ENCODE measurements at places on chromosomes 6 and 20. TPM values are rescaled to one million over a fixed set of nuclear protein-coding genes. Genes with fewer than 3 reads are reported as not detected.

Gene TRERF1
- total RNA-seq, result 18.6 TPM

Gene TXNDC5
- 32.5 TPM for total RNA-seq

- H3K4me3 ChIP-seq, result no peak overlapping the region
- H3K27ac ChIP-seq, result no peak overlapping the region
- H3K27me3 ChIP-seq, result peaks cover 75% of the 10 kb centered on the region
- no peak for DNase-seq
- no peaks in the 10 kb centered on the region for H3K36me3 ChIP-seq
Observed at GRCh38 chr6:75201901-75202672, 3.8 kb downstream of the COL12A1 start.

DNA sequence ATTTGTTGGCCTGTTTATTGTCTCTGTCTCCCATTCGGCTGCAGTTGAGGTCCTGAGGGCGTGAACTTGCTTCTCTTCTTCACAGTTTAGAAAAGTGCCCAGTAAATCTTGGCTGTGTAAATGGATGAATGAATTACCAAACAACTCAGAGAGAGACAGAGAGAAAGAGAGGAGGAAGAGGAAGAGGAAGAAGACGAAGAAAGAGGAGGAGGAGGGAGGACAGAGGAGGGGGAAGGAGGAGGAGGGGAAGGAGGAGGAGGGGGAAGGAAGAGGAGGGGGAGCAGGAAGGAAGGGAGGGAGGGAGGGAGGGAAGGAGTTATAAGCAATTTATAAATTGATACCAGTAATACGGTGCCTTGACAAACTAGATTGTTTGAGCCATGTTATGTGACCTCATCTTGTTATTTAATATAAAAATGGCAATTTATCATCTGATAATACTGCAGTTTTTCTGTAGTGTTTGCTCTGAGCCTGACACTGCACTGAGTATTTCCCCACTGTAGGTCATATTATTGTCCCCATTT, 18.7 kb downstream of the HCK start:
- H3K36me3 ChIP-seq, result no peaks in the 10 kb centered on the region
- DNase-seq, result no peak
- no peak overlapping the region for H3K4me3 ChIP-seq

Gene AHI1
- 10.8 TPM for total RNA-seq

GRCh38 chr20:2227861-2228260, 67.9 kb upstream of the TGM3 start:
- no peaks in the 10 kb centered on the region for H3K36me3 ChIP-seq
- H3K27ac ChIP-seq, result no peak overlapping the region
- DNase-seq, result no peak
- no peak overlapping the region for H3K4me3 ChIP-seq
- no peaks in the 10 kb centered on the region for H3K27me3 ChIP-seq
- H3K4me1 ChIP-seq, result no peaks in the 10 kb centered on the region

DNA sequence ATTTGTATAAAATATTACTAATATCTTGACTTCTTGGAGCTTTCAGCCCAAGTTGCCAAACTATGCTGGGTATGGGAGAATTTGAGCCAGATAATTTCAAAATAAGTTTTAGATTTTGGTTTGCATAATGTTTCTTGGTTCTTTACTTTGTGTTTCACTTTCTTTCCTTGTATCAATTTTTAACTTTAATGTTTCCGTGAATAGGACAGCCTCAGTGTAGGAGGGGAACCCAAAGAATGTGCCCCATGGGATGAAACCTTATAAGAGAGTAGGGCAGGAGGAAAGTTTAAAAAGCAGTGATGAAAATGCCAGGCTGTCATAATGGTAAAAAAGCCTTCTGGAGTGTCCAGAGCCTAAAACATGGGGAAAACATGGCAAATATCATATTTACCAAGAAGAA, 252.4 kb upstream of the IRAK1BP1 start:
- no peak overlapping the region for H3K4me3 ChIP-seq
- no peak for DNase-seq
- no peaks in the 10 kb centered on the region for H3K36me3 ChIP-seq
- H3K4me1 ChIP-seq, result no peaks in the 10 kb centered on the region
- H3K27me3 ChIP-seq, result no peaks in the 10 kb centered on the region
- no peak overlapping the region for H3K27ac ChIP-seq

Gene ARG1
- not detected for total RNA-seq

GRCh38 chr20:50594231-50594590, 84.0 kb downstream of the PTPN1 start:
- H3K36me3 ChIP-seq, result peaks cover 4% of the 10 kb centered on the region
- H3K4me1 ChIP-seq, result no peaks in the 10 kb centered on the region
- no peaks in the 10 kb centered on the region for H3K27me3 ChIP-seq
- DNase-seq, result no peak

DNA sequence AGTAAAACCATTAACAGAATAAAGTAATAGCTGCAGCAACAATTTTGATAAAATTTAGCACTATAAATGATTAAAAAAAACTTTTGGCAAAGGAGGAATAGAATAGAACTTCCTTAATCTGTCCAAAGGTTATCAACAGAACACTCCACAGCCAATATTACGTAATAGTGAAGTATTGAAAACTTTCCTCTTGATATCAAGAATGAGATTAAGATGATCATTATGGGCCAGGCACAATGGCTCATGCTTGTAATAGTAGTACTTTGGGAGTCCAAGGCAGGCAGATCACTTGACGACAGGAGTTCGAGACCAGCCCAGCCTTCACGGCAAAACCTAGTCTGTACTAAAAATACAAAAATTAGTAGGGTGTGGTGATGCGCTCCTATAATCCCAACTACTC, 26.0 kb downstream of the SOBP start:
- DNase-seq, result no peak
- no peak overlapping the region for H3K4me3 ChIP-seq
- H3K4me1 ChIP-seq, result no peaks in the 10 kb centered on the region
- no peak overlapping the region for H3K27ac ChIP-seq
- H3K27me3 ChIP-seq, result peaks cover 14% of the 10 kb centered on the region

Gene GSTA3
- not detected for total RNA-seq

DNA sequence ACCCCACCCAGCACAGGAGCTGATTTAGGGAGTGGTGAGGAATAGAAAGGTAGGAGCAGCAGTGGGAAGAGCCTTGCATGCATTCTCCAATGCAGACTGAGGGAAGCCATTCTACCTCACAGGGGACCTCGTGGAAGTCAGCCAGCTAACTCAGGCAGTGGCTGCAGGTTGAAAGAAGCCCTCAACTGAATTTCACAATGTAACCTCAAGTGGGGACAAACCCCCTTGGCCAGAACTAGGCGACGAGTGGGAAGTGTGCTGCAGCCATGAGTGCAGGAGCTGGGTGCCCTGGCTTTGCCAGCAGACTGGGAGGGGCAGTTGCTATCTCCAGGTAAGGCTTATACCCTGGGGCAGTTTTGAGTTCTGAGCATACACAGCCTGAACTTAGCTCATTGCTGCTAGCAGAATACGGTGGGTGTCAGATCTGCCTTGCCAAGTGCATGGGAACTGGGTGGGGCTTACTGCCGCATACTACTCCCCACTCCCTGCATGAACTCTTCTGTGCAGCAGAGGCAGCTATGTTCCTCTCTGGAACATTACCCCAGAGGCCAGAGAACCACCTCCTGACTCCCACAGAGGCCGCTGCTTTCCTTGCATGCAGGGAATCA, 126.5 kb downstream of the CDK19 start:
- no peak for DNase-seq
- H3K4me1 ChIP-seq, result peaks cover 21% of the 10 kb centered on the region
- H3K27me3 ChIP-seq, result no peaks in the 10 kb centered on the region
